ENCODE measurements at places on chromosomes 1 and 21.
A peak's percentile ranks its signal among the peaks of the same experiment; 100 is the strongest.

- DNase-seq: no peak
Observed at GRCh38 chr1:12078575-12078937, 15.5 kb downstream of the TNFRSF8 start.

GRCh38 chr1:54465351-54465811, 59.2 kb upstream of the SSBP3 start:
- no peak for DNase-seq

GRCh38 chr1:181612100-181612499, 128.8 kb downstream of the CACNA1E start:
- DNase-seq: no peak

DNA sequence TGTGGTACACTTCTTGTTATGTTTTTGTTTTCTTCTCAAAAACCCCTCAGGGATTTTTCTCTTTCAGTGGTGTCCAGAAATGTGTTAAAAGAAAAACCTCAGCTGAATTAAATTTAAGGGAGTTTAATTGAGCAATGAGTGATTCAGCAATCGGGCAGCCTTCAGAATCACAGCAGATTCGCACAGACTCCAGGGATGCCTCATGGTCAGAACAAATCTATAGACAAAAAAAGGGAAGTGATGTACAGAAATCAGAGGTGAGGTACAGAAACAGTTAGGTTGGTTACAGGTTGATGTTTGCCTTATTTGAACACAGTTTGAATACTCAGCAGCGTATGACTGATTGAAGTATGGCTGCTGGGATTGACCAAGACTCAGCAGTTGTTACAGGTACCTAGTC, 86.2 kb downstream of the TLR5 start:
- no peak for DNase-seq

GRCh38 chr1:27111626-27112573, 43.0 kb downstream of the SLC9A1 start:
- peak; percentile 42 for DNase-seq

DNA sequence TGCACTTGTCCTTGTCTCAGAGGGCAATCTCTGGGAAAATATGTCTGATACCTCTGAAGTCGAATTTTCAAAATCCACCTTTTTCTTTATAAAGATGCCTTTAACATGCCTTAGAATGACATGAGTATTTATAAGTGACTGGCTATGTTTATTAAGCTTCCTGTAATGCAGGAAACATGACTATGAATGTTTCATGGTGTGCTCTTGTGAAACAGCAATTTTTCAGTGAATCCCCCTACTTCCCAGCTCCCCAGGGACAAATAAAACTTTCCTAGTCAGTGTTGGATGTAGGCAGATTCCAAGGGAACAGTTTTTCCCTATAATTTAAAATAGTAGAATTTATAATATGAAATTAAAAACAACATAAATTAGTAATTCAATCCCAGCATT, 437.0 kb downstream of the LMO4 start:
- no peak for DNase-seq

GRCh38 chr21:37001441-37001840, 5.1 kb upstream of the RIPPLY3 start:
- no peak for DNase-seq

GRCh38 chr1:229984992-229985612, 81.9 kb upstream of the GALNT2 start:
- DNase-seq: no peak

GRCh38 chr1:28426831-28427230, 57.3 kb downstream of the PHACTR4 start:
- no peak for DNase-seq

DNA sequence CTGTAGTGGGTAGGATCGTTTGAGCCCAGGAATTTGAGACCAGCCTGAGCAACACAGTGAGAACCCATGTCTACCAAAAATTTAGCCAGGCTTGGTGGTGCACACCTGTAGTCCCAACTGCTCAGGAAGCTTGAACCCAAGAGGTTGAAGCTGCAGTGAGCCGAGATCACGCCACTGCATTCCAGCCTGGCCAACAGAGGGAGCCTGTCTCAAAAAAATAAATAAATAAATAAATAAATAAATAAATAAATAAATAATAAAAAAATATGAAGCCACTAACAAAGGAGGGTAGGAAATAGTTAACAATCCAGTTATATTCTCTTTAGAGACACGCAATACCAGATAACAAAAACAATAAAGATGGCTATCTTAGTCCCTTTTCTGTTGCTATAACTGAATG, 11.9 kb upstream of the CBR3 start:
- DNase-seq: no peak

DNA sequence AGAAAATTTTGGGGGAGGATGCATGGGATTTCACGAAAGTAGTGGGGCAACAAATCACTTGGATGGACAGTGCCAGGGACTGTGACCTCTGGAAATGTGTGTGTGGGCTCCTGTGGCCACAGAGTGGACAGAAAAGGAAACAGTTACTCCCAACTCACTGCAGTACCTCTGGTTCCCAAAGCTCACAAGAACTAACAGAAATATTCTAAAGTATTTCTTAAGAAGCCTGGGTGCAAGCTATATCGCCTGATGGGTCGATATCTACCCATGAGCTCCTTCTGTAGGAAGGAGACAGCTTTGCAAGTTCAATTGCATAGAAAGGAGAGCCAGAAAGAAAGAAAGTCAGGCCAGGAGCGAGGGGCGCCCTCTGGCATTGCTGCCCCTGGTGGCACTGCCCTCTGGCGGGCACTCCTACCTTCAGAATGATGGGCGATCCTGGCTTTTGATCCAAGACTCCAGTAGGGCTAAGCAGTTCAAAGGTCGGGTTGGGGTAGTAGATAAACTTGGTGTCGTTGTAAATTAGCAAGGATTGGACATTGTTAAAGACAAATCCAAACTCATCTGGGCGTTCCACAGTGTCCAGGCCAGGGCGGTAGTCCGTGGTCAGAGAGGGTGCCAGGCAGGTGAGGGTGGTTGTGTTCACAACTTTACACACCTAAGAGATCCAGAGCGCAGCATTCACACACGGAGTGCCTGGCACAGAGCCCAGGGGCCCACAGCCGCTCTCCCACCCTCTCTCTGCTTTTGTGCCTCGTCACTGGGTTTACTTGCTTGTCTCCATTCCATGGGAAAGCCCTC, 134.7 kb upstream of the CD34 start:
- DNase-seq: no peak

DNA sequence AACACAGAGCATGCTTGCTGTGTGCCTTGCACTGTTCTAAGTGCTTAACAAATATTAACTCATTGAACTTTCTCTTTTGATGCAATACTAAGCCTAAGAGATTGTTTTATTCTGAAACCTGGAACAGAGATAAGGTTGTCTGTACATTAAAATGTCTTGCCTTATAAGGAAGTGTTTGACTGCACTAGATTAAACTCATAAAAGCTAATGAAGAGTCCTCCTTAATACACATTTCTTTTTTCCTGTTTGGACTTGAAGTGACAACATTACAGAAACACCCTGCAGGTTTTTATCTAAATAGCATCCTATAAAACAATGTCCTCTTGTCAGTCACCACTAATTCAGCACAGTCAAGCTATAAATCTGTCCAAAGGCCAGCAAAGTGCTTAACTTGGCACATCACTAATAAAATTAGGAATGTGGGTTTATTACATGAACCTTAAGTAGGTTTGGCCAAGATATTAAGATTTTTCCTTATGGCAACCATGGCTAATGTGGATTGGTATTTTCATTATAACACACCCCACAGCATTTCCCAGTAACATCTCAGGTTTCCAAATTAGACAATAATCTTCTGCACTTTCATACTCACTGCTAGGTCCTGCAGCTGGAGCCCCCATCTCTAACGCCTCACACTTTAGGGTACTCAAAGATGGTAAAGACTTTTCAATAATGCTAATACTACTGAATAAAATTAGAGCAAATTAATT, 389.7 kb downstream of the LMO4 start:
- no peak for DNase-seq

GRCh38 chr1:165759095-165759494, 9.6 kb downstream of the TMCO1 start:
- DNase-seq: no peak

DNA sequence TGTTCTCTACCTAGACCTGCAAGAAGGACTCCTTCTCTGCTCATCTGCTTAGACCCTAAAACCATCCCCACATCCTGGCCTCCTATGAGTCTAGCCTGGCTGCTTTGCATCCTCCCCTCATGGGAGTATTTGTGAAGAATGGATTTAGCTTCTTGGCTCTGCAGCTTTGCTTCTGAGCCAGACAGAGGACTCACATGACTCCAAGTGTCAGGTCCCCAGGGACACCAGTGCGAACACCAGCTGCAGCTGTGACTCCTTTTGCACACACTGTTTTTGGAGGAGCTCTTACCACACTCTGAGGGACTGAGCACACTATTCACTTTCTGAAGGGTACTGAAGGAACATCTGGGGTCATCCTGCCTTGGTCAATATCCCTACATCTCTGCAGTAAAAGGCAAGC, 131.8 kb upstream of the SGIP1 start:
- DNase-seq: no peak

Data from stimulated activated CD8-positive, alpha-beta memory T cell treated with anti-CD3 and anti-CD28 coated beads, Interleukin-15, amount 100 ng/mL, for 4 hours (primary cell).